ENCODE measurements at places on chromosomes 3 and 15.
A peak's percentile ranks its signal among the peaks of the same experiment; 100 is the strongest.

DNA sequence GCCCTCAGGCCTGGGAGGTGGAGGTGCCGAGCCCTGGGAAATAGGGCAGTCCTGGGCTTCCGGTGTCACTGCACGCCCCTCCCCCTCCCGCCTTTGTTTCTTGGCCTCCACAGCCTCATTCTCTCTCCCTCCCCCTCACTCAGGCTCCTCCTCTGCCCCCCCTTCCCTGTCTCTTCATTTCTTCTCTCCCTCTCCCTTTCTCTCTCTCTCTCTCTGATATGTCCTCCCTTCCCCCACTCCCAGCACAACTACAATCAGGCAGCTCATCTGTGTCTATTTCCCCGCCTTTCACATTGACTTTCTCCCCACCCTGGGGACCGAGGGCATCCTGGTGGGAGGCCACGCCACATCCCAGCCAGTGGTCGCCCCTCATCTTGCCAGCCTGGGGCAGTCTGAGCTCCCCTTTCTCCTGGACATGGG, 40.2 kb downstream of the IDH2 start:
- DNase-seq: peak; percentile 55

GRCh38 chr3:172115059-172115458, 75.7 kb downstream of the FNDC3B start:
- DNase-seq: no peak

DNA sequence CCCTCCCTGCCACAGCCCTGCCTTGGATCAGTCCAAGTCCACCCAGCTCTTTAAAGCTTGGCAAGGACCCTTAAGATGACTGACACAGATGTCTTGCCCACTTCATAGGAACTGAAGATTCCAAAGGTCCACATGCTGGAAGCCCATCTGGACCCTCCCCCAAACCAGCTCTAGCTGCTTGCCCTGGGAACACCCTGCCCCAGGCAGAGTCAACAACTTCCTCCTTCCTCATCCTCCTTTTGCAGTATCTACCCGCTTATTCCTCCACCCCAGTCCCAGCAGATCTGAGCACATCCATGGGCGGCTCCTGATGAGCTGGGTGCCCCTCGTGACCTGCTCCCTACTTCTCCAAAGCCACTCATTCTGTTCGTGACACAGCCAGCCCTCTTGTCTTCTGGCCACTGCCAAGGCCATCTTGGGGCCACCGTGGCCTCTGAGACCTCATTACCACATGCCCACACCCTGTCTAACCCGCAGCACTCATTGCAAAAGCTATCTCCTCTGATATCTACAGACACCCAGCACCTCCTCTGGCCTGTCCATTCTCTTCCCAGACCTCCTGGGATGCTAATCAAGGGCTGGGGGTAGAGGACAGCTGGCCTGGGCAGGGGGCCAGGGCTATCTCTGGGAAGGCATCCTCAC, 2.0 kb upstream of the PFKFB4 start:
- DNase-seq: no peak

DNA sequence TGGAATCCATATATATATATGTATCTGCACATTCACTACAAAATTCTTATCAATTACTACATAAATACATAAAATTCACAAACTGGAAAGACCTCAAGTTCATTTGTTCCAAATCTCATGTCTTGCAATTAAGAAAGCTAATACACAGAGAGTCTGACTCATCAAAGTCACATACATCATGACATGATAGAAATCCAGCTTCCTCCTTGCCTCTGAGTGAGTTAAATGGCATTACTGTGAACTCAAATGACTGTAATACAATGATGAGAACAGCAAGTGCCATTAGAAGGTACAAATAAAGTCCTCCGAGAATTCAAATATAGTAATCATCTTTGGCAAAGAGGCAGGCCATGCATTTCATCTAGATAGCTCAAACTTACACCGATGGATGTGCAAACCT, 55.1 kb upstream of the AGTR1 start:
- no peak for DNase-seq

- no peak for DNase-seq
Observed at GRCh38 chr3:126479642-126480041, 4.0 kb upstream of the ZXDC start.

DNA sequence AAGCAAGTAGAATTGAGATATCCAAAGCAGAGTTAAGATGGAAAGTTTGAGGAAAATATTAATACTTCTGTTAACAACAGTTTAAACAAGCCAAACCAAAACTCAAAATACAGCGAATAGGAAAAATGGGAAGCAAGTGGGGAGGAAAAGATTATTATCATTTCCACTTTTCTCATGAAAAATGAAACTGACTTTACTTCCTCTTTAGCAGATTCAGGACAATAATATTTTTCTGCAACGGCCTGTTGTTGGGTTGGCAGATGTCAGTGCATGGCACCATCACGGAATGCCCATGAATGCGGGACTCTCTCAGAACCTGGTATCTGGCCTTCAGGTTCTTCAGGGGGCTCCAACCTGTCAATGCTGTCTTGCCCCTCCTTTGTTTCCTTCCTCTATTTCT, 11.1 kb downstream of the ANKUB1 start:
- no peak for DNase-seq

GRCh38 chr3:32815841-32816438, 1.9 kb upstream of the TRIM71 start:
- DNase-seq: no peak

DNA sequence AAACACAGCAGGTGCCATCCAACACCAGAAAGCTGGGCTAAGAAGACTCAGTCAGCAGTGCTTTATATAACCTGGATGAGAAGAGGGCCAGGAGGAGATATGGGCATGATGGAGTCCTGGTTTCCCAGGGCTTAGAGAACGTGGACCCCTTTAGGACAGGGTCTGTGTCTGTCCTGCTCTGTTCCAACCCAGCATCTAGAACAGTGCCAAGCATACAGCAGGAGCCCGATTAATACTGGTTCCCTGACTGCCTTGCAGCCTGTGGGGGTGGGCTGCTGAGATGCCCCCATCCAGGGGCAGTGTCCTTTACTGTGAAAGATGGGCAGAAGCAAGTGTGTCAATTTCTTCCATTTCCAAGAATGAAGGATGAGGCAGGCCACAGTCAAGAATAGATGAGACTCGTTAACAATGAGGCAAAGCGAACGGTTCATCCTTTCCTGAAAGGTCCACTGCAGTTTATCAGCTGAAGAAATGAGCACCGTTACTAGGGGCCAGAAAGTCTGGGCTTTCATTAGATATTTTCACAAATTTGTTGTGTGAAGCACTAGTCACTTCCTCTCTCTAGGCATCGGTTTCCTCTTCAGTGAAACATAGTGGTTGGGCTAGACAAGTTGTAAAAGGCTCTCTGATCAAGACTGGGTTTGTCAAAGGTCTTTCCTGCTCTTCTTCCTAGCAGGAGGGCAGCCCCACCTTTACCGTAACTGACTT, 72.0 kb upstream of the HERC1 start:
- DNase-seq: no peak

DNA sequence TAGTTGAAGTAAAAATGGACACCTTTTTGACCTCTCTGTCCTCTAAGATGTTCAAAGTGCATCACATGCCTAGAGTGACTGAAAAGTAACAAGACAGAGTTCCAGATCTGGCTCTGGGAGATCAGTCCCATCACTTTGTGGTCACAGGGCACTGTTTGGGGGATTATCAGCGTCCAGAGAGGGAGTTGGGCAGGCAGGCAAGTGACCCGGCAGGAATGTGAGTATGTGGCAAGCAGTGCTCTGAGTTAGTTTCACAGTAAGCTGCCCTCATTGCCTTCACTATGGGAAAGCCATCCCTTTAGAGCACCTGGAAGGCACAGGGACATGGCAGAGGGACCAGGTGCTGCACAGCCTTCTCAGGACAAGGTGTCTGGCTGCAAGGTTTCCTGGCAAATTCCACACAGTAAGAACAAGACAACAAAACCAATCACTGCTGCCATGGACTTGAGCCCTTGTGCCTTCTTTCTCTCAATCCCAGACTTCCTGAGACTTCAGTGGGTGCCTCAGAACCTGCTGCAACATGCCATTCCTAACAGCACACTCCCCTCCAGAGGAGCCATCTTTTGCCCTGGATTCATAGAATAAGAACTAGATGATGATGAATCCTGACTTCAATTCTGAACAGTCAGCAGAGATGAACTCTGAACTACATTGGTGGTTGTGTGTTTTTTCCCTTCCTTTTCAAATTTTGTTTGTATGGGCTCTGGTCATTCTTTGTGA, 55.2 kb downstream of the TIPARP start:
- DNase-seq: no peak

Measured in stimulated activated CD4-positive, alpha-beta T cell treated with anti-CD3 and anti-CD28 coated beads, TNF-alpha, amount 100 ng/mL, for 24 hours (primary cell).